ENCODE measurements at places on chromosomes 12 and 14.

DNA sequence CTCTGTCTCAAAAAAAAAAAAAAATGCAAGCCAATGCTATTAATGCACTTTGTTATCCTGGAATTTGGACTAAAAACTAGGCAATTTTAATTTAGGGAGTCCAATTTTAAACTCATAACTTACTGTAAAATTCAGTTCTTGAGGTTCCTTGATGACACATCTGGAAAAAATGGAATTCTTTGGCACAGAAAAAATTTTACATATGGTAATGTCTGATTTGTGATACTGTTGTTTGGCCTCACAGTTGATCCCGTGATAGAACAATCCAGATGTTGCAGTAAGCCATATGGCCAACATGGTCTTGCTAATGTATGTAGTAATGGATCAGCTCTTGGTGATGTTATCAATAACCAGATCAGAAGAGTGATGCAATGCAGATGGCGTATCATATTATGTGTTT, 1089.8 kb downstream of the FLRT2 start:
- no peak for DNase-seq

- no peak for DNase-seq
These were observed 323.7 kb downstream of the PAWR start for GRCh38 chr12:79367032-79367589.

GRCh38 chr12:84507956-84508850, 404.4 kb downstream of the SLC6A15 start:
- no peak for DNase-seq

DNA sequence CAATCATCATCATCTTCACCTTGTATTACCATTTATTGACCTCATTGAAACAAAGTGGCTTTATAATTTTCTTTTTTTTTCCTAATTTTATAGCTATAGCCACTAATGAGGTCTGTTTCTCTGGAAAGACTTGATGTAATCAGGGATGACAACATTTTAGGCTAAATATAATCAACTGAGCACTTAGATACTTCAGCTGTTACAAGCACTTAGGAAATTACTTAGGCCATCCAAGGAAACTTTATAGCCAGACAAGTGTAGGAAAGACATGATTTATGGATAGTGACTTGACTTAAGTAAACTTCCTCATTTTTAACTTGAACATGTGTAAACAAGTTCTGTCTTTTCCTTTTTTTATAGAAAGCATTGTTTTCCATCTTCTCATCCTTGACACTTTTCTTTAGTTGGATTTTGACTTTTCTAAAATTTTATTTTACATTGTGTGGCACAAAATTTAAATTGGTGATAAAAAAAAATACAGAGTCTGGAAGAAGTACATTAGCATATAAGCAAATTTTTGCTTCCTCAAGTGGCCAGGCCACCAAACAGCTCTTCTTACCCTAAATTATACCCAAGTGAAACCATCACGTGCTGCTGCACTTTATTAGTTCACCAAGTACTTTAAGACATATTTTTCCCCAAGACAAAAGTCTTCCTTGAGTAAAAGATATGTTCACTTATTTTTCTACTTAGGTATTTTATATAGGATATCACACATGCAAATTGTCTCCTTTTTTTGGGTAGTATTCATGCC, 15.1 kb downstream of the CPNE8 start:
- no peak for DNase-seq

GRCh38 chr12:1488908-1489381, 105.4 kb downstream of the FBXL14 start:
- no peak for DNase-seq

DNA sequence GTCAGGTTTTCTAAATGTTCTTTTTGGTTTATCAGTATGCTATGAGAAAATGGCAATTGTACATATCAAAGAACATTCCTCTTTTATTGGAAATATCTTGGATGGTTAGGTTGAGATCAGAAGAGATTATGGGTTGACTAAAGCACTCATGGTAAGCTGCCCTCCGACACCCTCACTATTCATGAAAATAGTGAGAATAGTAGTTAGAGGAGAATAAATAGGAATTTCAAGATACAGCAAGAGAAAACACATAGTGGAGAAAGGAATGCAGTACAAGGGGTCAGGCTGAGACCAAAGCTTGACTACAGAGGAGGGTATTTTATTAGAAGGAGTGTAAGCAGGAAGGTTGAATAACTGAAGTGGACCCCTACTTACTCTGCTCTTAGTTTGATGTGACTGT, 112.5 kb downstream of the PTPRQ start:
- no peak for DNase-seq

- DNase-seq: no peak
These were observed 31.9 kb upstream of the NCOR2 start for GRCh38 chr12:124599074-124599999.

DNA sequence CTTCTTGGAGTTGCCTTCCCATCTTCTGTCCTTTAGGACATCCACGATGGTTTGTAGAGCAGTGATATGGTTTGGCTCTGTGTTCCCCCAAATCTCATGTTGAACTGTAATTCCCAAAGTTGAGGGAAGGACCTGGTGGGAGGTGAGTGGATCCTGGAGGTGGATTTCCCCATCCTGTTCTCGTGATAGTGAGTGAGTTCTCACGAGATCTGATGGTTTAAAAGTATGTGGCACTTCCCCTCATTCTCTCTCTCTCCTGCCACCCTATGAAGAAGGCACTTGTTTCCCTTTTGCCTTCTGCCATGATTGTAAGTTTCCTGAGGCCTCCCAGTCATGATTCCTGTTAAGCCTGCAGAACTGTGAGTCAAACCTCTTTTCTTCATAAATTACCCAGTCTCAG, 99.2 kb downstream of the BRMS1L start:
- DNase-seq: no peak

DNA sequence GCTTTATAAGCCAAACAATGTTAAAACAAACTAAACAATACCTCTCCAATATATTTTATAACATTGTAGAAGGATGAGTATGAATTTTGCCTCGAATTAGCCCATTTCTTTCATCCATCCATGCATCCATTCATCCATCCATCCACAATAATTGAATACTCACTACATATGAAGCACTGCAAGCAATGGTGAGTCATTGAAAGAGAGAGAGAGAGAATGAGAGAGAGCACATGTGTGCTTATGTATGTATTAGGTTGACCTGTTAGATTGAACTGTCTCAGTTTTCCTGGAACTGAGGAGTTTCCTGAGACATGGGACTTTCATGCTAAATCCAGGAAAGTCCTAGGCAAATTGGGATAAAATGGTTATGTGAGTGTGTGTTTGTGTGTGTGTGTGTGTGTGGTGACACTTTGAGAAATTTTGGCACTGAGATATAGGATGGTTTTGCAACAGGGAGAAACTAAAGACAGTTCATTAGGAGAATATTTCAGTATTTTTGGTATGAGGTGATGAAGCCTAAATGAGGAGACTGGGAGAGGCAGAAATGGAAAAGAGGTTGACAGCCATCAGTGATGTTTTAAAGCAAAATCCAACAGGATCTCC, 98.4 kb downstream of the C12orf75 start:
- DNase-seq: no peak

GRCh38 chr14:23639891-23640523, 3.8 kb downstream of the DHRS2 start:
- DNase-seq: no peak

- no peak for DNase-seq
These were observed 300.3 kb downstream of the SYT1 start for GRCh38 chr12:79164890-79165289.

DNA sequence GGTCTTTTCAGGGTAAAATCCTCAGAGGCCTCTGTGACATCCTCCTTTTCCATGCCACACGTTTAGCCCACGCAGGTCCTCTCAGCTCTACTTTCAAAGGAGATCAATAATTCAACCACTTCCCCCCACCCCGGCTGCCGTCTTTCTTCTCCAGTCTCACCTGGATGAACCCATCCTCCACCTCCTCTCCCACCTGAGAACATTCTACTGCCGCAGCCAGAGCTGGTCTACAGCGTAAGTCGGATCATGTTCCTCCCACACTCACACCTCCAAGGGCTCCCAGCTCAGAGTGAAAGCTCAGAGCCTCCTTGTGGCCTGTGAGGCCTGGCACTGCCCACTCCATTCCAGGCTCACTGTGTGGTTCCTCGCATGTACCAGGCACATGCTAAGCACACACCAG, 246.6 kb downstream of the CHST11 start:
- no peak for DNase-seq

DNA sequence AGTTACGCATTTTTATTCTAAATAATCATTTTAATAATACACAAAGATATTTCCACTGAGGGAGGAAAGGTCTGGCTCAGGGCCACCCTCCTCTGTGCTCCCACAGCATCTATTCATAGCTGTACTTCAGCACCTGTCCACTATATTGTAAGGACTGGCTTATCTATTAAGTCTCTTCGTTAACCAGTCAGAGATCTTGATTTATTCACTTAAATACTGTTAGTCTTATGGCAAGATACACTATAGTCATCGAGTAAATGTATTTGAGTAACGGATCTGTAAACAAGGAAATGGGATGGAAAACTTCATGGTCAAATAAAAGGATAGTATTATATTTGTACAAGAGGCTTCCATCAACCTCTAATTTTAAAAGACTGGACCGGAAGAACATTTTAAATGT, 54.6 kb downstream of the SPTLC2 start:
- DNase-seq: no peak

DNA sequence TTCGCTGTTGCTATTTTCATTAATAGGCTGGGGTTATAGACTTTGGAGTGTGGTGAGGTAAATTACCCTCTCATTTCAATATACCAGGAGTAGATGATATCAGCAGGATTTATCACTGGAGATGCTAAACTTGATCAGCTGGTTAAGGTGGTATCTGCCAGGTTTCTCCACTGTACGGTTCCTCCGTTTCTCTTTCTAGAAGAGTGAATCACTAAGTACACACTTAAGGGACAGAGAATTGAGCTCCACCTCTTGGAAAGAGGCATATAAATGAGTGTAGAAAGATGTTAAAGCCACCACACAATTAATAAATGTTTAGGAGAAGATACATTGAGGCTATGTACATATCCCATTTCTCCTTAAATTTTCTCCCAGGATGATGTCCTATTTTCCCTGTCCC, 277.4 kb upstream of the GRIP1 start:
- no peak for DNase-seq

- no peak for DNase-seq
These were observed 7.9 kb downstream of the SETD1B start for GRCh38 chr12:121811434-121812319.

GRCh38 chr12:39623919-39624318, 4.3 kb upstream of the ABCD2 start:
- no peak for DNase-seq

DNA sequence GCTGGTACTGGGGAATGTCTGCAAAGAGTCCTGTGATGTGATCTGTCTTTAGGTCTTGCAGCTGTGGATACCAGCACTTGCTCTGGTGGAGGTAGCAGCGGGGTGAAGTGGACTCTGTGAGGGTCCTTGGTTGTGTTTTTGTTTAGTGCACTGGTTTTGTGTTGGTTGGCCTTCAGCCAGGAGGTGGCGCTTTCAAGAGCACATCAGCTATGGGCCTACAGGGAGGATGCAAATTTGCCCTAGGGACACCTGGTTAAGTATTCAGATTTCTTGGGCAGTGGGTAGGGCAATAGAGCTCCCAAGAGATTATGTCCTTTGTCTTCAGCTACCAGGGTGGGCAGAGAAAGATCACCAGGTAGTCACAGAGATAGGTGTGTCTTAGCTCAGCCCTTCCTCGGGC, 63.8 kb downstream of the PTGER2 start:
- DNase-seq: no peak

DNA sequence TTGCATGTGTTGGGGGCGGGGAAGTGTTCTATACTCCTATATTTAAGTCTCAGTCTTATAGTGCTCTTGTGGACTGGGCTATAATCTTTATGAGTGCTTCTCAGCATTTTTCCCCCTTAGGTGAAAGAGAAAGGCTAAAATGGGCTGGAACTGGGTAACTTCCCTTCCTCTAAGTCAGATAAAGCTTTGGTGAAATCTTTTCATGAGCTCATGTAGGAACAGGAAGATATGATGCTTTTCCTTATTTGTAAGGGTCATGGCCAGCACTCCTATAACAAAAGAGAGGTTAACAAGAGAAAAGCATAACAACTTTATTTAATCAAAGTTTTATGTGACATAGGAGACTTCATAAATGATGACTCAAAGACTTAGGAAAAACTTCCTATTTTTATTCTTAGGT, 841.5 kb downstream of the SLC16A7 start:
- DNase-seq: no peak
